Activated CD8-positive, alpha-beta memory T cell treated with anti-CD3 and anti-CD28 coated beads for 48 hours (primary cell): ENCODE measurements at places on chromosomes 2 and 18.

- no peak for DNase-seq
Measured at GRCh38 chr18:50644146-50644545, 84.3 kb downstream of the MAPK4 start.

- no peak for DNase-seq
Measured at GRCh38 chr2:191051825-191052778, 38.1 kb upstream of the STAT1 start.

GRCh38 chr2:182716650-182716979 is 558 bp downstream of the DNAJC10 start:
- DNase-seq = no peak

DNA sequence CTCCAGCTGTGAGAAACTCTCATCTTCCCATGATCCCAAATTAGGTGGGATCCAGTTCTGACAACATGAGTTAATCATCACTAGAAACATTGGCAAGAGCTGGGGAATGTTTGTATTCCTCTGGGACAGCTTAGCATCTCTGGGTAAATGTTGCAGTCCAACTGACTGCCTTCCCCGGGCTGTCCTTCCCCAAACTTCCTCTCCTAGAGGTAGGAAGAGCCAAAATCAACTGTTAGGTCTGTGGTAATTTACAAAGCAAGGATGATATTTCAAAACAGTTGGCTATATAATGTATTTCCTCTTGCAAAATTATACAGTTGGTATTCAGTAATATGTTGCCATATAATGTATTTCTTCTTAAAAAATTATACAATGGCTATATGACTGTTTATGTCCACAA is 148.5 kb downstream of the MGAT5 start:
- DNase-seq = no peak

DNA sequence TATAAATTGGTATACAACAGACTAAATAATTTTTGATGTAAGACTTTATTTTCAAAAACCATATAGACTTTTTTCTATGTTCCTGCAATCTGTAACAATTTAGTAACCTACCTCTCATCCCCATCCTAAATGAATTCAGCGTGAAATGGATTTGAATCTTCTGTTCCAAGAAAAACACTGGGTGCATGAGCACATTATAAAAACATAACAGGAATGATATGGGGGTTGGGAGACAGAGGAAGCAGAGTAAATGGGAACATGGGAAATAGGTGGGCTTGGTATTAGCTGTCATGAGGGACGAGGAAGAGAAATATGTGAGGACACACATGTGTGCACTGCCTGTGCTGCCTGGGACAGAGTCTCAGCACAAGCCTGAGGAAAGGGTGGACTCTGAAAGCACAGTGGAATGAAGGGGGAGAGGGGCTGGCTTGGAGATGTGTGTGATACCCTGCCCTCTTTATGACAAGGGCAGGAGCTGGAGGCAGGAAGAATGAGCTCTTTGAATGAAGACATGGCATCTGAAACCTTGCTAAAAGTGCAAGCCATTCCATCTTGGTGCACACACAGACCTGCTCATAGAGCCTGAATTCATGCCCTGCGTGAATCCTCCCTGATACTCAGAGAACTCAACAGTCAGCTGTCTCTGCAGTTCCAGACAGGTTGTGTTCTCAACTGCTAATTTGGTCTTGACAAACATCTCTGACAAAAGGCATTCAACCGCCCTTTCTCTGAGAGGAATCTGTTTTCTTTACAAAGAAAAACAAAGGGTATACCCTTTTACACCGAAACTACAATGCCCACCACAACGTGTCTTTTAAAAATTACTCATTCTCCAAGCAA is 66.6 kb downstream of the EPB41L3 start:
- no peak for DNase-seq
